Fibroblast of skin of right biceps (primary cell): ENCODE measurements at places on chromosomes 2 and 18.

DNA sequence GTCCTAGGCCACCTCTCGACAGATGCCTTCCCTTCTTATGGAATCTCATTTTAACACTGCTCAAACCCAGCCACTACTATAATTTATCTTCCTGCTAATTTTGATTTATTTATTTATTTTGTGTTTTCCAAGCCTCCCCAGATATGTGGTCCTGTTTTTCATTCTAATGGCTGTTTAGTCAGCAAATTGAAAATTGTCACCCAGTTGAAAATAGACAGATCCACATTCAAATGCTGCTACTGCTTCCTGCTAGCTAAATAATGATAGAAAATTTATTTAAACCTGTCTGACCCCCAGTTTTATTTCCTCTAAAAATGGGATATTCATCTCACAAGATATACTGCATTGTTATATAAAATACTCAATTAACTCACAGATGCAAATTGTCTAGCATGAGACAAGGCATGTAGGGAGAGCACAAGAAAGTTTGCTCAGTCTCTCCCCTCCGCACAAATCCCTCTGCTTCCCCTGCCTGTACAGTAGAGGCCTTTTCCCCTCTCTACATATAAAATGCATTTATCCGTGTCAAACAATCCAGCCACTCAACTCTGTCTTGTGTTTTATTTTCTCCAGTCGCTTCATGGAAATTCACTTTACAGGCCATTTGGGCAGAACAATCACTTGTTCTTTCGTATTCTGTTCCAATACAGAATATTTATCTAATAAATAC, 389.9 kb downstream of the SOX11 start:
- DNase-seq = no peak

- no peak for DNase-seq
Observed at GRCh38 chr18:48592540-48593171, 53.8 kb downstream of the CTIF start.

DNA sequence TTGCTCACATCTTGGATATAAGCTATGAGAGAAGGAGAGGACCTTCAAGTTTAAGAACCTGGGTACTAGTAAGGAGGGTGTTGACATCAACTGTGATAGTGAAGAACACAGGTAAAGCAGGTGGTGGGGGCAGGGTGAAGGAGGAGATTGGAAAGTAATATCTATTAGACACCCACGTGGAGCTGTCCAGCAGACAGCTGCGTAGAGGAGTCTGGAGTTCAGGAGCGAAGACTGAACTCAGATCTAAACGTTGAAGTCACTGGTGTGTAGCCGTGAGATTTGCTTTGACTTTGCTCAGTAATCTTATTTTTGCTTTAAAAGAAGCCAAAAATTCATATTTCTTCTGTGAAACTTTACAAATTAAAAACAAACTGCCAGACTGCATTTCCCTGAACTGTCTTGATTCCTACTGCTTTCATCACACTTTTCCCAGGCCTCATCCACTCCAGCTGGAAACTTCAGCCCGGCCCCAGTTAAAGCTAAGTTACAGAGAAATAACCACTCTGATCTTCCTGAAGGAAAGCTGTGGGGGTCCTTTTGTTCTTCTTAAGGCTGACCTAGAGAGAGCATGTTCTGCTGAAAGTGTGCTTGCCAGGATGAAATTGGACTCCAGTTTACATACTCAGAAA, 533.3 kb downstream of the CNTNAP5 start:
- DNase-seq = no peak

DNA sequence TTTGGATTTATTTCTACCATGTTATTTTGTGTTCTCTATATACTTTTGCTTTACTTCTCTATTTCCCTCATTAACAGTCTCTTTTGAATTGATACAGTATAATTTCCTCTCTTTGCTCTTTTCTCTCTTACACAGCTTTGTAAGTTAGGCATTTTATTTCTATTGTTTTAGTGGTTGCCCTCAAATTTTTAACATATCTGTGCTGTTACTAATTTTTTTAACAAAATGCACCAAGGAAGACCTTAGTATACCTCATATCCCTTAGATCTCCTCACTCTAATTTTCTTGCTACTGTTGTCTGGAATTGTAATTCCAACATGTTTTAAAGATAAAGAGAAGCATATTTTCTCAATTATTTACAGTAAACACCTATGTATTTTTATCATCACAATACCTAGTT, 416.8 kb upstream of the SLC14A2 start:
- peak; percentile 19 for DNase-seq

DNA sequence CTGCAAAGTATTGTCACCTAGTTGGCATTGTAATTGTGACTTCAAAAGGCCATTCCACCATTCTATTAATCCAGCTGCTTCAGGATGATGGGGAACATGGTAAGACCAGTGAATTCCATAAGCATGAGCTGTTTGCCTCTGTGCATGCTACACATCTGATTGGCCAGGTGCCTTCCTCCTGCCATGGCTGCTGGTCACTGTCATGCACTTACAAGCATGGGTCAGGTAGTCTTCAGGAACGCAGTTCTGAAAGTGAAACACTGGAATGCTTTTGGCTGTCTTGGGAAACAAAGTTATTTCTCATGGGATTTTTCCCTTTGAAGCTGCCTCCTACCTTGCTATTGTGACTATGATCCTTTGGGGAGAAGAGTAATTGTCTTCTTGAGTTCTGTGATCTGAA, 267.6 kb downstream of the GBX2 start:
- DNase-seq = peak; percentile 5

DNA sequence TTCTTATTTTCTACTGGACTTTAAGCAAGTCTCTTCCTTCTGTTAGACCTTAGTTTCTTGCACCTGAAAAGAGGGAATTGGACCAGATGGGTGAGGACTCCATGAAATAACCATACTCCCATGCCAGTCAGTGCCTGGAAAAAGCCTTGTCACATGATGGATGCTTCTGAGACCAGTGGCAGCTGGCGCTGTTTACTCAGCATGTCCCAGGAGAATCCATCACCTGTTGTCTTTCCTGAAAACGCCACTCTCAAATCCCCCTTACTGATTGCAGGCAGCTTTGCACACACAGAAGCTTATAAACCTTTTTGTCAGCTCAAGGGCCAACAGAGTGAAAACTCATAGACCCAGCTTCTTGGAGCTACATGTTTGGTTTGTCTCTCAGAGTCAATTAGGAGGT, 117.6 kb downstream of the POLE4 start:
- DNase-seq = no peak

GRCh38 chr18:62365420-62365819, 40.3 kb downstream of the TNFRSF11A start:
- DNase-seq = no peak

DNA sequence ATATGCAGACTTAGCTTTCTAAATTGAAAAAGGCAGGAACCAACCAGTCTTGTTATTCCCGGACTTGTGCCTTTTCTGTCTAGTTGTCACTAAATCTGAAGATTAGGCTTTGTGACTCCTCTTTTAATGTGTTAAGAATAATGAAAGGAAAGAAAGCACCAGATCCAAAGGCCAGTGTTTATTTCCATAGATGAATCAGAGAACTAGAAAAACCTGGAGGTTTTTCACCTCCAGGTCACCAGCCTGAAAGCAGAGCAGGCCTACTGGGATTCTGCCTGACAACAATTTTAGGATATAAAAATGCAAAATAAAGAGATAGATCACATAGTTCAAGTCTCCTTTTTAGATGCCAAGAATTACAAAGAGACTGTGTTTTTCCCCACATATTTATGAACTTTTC, 160.4 kb downstream of the GULP1 start:
- no peak for DNase-seq
